ENCODE measurements at places on chromosomes 1 and 21.

DNA sequence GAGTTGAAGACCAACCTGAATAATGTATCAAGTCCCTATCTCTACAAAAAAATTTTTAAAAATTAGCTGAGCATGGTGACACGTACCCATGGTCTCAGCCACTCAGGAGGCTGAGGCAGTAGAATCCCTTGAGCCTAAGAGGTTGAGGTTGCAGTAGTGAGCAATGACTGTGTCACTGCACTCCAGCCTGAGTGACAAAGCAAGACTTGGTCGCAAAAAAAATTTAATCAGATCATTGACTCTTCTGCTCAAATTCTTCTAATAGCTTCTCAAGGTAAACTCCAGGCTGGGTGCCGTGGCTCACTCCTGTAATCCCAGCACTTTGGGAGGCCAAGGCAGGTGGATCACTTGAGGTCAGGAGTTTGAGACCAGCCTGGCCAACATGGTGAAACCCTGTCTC is 85.9 kb upstream of the PUM1 start:
- no peak for DNase-seq

DNA sequence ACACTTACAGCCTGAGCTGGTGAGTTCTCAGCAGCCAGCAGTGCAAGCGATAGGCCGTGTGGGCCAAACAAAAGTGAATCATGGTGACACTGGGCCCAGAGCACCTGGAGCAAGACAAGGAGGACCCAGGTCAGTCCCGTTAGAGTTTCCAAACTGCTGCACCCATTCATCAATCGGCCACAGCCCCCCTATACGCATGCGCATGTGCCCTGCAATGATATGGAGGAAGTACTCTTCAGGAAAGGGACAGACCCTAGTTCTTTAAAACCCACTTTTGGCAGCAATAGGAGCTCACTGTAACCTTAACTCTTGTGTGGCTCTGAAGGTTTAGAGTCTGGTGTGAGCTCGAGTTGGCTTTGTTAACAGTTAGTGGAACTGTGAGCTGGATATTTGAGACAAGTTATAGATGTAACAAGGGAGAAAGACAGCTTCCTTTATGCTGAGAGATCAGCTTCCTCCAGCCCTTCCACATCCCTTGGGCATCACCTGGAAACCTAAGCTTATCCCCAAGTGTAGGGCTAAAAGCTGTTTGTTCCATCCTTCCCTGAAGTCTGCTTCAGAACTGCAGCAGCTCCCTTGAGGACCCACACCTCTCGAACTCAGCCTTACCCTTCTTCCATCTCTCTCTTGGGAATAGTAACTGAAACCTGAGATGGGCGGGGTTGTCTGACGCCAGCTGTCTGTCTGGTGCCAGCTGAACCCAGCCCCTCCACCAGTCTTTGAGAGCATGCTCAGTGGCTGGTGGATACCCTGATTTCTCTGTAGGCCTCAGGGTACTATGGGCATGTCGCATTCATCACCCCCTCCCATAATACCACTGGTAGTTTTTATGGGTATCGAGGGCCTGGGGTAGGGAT is 17.7 kb downstream of the NMNAT1 start:
- DNase-seq: peak; percentile 89

GRCh38 chr1:30747033-30748008 is 10.3 kb downstream of the LAPTM5 start:
- DNase-seq: no peak

DNA sequence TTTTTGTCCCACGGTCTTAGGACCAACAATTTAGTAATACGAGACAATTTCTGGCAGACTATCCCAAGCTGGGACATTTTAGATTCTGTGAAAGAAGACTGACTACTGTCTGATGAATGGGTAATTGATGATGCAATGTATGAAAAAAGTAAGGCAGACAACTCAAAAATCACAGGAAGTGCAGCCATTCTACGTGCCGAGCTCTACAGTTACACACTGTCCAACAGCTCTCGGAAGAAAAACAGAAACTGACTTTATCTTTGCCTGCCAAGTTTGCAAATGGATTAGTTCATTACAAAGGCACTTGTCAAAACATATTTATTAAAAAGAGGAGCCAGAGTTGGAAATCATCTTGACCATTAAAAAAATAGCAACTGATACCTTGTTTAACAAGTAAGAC is 31.3 kb downstream of the ZBTB8B start:
- DNase-seq: no peak

DNA sequence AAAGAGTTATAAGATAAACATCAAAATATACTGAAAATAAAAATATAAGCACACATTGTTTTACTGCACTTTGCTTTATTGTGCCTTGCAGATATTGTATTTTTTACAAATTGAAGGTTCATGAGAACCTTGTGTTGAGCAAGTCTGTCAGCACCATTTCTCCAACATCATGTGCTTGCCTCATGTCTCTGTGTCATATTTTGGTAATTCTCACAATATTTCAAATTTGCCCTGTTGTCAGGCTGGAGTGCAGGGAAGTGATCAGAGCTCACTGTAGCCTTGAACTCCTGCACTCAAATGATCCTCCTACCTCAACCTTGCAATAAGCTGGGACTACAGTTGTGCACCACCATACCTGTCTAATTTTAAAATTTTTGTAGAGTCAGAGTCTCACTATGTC is 21.3 kb upstream of the CNIH3 start:
- DNase-seq: no peak

GRCh38 chr1:234123867-234124266 is 219.4 kb downstream of the SLC35F3 start:
- DNase-seq: no peak

DNA sequence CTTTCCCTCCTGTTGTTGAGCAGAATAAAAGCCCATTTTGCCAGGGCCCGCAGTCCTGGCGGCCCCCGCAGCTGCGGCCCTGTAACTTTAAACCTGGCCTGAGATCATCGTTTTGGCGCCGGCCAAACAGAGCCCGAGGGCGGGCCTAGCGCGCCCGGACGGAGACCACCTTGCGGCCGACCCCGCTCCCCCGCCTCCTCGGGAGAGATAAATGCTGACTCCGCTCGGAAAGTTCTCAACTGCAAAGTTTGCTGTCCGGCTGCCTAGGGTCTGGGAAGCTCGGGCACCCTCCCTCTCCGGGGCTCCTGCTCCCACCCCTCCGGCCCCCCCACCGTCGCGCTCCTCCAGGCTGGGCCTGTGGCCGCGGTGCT is at the start of gene PDPN:
PDPN (plus strand) TSS at position 238 of the 371 bp plus-strand sequence. CDS start 202 bp downstream, outside the sequence.
- DNase-seq: no peak

- no peak for DNase-seq
These were observed 210.7 kb upstream of the PTBP2 start for GRCh38 chr1:96510911-96511310.

DNA sequence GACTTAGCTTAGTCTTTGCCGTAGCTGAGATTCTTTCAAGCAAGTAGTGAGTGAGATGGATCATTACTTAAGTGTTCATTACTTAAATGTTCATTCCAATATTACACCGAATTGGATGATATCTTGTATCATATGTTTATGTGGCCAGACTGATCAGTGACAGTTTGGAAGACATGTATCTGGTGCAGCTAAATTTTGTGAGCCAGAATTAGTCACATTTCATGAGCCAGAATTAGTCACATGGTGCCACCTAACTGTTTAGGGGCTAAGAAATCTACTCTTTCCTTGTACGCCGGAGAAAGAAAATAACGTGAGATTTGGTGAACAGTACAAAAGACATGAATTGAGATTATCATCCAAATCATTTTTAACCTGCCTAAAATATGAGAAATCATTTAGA is 355.6 kb downstream of the USP25 start:
- no peak for DNase-seq

DNA sequence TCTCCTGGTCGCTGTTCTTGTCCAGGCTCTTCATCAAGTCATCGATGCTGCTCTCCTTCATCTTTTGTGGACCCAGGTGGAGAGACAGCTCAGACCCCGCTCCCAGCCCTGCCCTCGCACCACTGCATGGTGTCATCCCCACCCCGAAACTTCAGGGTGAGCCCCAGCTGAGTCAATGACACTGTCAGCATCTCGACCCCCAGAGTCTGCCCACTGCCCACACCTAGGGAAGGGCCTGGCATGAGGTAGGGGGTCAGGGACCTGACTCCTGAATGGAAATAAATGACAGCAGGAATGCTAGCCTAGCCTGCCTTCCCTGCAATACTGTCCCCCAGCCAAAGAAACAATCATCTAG is 1.6 kb upstream of the S100A6 start:
- peak; percentile 21 for DNase-seq

GRCh38 chr1:169928438-169929209 is 34.9 kb upstream of the SCYL3 start:
- peak; percentile 46 for DNase-seq

DNA sequence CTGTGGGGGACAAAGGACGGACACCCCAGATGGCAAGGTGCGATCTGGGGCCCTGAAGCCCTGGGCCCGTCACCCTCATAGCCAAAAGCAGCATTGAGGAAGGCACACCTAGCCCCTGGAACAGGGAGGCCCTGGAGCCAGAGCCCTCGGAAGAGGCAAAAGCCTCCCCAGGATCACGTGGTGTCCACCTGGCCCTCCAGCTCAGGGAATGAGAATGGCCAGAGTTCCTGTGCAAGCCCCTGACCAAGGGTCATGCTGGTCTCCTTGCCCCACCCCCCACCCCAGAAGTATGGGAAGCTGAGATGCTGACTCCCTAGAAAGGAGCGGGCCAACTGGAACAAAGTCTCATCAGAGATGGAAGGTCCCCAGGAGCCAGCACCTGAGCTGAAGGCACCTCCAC is 1.0 kb upstream of the PDZK1IP1 start:
- no peak for DNase-seq

GRCh38 chr1:11938722-11939526 is 4.4 kb downstream of the PLOD1 start:
- no peak for DNase-seq

DNA sequence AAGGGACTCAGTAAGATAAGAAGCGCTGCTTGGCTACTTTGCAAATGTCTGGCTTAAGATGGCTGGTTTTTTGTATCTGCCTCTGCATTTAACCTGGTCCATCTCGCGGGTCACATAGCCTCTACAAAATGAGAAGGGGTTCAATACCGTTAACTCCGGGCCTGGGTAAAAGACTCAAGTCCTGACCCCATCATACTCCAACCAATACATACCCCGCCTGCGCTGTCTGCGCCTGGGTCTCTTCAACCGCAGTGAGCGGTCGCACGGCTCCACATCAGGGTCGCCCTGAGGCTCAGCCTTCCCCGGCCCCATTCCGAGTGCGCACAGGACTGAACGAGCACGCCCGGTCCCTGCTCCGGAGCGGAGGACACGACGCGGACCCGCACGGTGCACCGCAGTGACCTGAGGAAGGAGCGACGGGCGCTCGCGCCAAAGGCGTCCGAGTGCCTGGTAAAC is 558 bp upstream of the PGD start:
- DNase-seq: no peak

Data from D341Med (cell line).